ENCODE measurements at places on chromosomes 1 and 21. TPM values are rescaled to one million over a fixed set of nuclear protein-coding genes. Genes with fewer than 3 reads are reported as not detected.

DNA sequence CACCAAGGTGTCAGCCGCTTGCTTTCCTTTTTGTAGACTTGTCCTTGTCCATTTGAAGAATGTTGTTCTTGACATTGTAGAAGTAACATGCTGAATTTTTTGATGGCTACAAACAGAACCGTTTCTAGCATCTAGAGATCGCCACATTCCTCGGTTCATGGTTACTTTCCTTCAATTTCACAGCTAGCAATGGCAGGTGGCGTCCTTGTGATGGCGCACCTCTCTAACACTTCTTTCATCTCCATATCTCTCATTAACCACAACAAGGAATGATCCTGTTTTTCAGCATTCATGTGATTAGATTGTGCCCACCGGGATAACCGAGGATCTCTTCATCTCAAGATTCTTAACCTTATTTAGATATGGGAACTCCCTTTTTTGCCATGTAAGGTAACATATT lies 2129.8 kb downstream of the NCAM2 start:
- H3K36me3 ChIP-seq = no peaks in the 10 kb centered on the region
- no peaks in the 10 kb centered on the region for H3K27me3 ChIP-seq
- no peak overlapping the region for H3K4me3 ChIP-seq
- H3K4me1 ChIP-seq = no peaks in the 10 kb centered on the region

GRCh38 chr1:201813226-201813625 lies 15.7 kb upstream of the IPO9 start:
- no peaks in the 10 kb centered on the region for H3K4me1 ChIP-seq
- H3K27ac ChIP-seq = no peak overlapping the region
- no peaks in the 10 kb centered on the region for H3K27me3 ChIP-seq

DNA sequence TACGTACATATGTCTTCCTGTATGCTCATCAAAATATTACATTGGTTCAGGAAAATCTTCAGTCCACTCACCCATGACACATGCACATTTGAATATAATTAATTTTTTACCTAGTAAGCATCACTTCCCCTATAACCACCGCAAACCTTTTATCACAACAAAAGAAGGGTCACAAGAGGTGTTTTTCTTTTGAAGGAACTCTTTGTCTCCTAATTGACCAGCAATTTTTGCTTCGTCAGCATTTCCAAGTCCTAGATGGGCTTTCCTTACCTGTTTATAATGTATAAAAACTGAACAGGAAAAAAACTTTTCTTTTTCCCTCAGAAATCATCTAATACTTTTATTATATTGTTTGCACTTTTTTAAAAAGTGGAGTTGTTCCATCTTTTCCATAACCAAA lies 631.3 kb downstream of the PLA2G4A start:
- H3K27ac ChIP-seq = no peak overlapping the region
- no peaks in the 10 kb centered on the region for H3K4me1 ChIP-seq
- no peak for DNase-seq
- no peaks in the 10 kb centered on the region for H3K36me3 ChIP-seq
- no peaks in the 10 kb centered on the region for H3K27me3 ChIP-seq
- H3K4me3 ChIP-seq = no peak overlapping the region

DNA sequence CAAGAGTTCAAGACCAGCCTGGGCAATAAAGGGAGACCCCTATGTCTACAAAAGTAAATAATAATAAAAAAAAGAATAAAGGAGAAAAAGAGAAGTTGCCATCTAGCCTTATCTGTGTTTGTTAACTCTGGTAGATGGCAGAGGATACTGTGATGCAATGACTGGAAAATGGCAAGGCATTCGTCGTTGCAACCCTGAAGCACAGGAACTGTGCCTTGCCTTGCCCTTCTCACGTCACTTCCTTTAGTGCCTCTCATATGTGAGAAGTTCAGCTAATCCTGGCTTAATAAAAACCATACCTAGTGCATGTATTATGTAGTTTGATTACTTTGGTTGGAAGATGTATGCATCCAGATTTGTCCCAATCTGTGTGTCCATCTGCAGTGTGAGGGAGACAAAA lies 25.8 kb upstream of the PIGC start:
- no peak for DNase-seq
- H3K27me3 ChIP-seq = peaks cover 1% of the 10 kb centered on the region
- H3K4me3 ChIP-seq = no peak overlapping the region
- H3K27ac ChIP-seq = no peak overlapping the region

DNA sequence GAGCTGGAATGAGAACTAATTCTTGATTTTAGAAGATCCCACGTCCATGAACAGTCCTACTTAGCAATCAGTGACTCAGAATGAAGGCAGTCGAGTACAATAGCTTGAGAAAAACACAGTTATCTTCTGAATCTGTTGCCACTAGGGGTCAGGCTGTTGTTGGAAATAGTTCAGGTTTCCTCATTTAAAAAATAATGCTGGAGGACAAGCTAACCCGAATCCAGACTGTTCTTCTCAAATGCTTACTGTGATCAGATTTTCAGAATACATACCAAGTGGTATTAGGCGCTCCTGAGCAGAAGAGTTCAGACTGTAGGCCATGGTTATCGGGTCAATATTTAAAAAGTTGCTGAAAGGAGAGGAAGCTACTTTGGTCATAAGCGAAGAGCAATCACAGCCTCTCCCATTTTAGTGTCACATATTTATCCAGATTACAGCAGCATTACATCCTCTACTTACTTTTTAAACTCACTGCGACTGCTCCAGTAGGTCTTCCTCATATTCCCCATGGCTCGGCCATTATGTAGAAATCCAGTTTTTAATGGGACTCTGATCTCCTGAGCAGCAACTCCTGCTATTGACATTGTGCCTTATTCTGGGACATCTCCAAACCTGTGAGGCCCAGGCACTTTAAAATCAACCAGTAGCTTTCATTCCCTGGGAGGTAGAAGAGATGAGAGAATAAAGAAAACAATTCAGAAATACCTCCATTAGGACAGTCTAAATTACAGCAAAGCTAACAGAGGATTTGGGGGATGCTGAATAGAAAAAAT lies 10.9 kb downstream of the ERRFI1 start:
- H3K36me3 ChIP-seq = no peaks in the 10 kb centered on the region
- no peak overlapping the region for H3K27ac ChIP-seq
- peaks cover 18% of the 10 kb centered on the region for H3K27me3 ChIP-seq
- peaks cover 7% of the 10 kb centered on the region for H3K4me1 ChIP-seq
- H3K4me3 ChIP-seq = no peak overlapping the region

DNA sequence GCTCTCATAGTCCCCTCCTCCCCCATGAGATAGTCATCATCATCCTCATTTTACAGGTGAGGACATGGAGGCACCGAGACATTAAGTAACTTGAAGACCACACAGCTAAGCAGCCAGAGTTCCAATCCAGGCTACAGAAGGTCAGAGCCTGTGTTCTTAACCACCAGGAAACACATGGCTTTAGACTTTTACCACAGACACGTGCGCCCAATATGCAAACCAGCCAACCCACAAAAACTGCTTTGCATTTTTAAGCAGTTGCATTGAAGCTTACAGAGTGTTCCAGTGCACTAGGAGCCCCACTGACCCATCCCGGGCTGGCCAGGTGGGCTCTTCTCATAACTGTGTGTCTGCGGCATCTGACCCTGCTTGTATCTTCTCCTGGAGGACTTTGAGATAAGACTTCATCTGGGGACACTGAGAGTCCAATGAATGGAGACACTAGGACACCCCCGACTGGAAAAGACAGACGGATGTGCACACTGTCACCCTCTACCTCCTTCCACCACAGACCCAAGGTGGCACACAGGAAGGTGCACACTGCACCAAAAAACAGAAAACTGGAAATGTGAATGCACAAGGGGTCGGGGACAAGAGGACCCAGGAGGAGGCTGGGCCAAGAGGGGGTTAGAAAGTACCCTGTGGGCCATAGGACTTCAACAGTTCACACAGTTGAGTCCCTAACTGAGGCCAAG lies 56.4 kb downstream of the ETS2 start:
- H3K4me3 ChIP-seq = no peak overlapping the region
- peaks cover 5% of the 10 kb centered on the region for H3K4me1 ChIP-seq
- peak; percentile 22 for DNase-seq

GRCh38 chr1:246748867-246749266 lies 24.7 kb downstream of the SCCPDH start:
- no peak overlapping the region for H3K4me3 ChIP-seq
- H3K36me3 ChIP-seq = peaks cover 12% of the 10 kb centered on the region
- H3K4me1 ChIP-seq = no peaks in the 10 kb centered on the region
- no peak for DNase-seq
- H3K27ac ChIP-seq = no peak overlapping the region
- no peaks in the 10 kb centered on the region for H3K27me3 ChIP-seq

DNA sequence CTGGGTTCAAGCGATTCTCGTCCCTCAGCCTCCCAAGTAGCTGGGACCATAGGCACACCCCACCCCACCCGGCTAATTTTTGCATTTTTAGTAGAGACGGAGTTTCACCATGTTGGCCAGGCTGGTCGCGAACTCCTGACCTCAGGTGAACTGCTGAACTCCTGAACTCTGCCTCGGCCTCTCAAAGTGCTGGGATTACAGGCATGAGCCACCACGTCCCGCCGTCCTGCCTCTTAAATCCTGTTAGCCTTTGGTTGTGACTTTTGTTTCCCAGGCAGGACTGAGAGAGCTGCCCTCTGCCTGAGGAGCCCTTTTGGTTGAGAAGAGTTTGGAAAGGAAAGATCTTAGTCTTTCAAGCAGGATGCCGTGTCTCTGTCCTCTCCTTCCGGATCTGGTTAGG lies 59.3 kb upstream of the C1orf174 start:
- H3K4me1 ChIP-seq = no peaks in the 10 kb centered on the region
- H3K36me3 ChIP-seq = no peaks in the 10 kb centered on the region
- DNase-seq = no peak
- H3K27ac ChIP-seq = no peak overlapping the region

- no peak for DNase-seq
- H3K27me3 ChIP-seq = no peaks in the 10 kb centered on the region
- H3K36me3 ChIP-seq = no peaks in the 10 kb centered on the region
- H3K4me3 ChIP-seq = no peak overlapping the region
These were observed 113.9 kb downstream of the SLC45A1 start for GRCh38 chr1:8431784-8432183.

- no peak overlapping the region for H3K27ac ChIP-seq
- no peak for DNase-seq
These were observed 59.6 kb downstream of the RGS21 start for GRCh38 chr1:192376374-192376773.

DNA sequence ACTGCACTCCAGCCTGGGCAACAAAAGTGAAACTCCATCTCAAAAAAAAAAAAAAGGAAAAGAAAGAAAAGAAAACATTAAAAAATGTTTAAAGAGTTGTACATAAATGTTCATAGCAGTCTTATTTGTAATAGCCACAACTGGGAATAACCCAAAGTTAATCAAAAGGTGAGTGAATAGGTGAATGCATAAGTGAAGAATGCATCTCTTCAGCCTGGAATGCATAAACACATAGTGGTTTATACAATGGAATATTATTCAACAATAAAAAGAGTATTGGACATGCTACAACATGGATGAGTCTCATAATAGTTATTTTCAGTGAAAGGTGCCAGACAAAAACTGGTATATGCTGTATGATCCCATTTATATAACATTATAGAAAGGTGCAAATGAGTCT lies 18.1 kb downstream of the LDLRAD1 start:
- H3K27ac ChIP-seq = no peak overlapping the region
- H3K27me3 ChIP-seq = peaks cover 2% of the 10 kb centered on the region
- no peak overlapping the region for H3K4me3 ChIP-seq
- no peak for DNase-seq
- H3K36me3 ChIP-seq = no peaks in the 10 kb centered on the region

DNA sequence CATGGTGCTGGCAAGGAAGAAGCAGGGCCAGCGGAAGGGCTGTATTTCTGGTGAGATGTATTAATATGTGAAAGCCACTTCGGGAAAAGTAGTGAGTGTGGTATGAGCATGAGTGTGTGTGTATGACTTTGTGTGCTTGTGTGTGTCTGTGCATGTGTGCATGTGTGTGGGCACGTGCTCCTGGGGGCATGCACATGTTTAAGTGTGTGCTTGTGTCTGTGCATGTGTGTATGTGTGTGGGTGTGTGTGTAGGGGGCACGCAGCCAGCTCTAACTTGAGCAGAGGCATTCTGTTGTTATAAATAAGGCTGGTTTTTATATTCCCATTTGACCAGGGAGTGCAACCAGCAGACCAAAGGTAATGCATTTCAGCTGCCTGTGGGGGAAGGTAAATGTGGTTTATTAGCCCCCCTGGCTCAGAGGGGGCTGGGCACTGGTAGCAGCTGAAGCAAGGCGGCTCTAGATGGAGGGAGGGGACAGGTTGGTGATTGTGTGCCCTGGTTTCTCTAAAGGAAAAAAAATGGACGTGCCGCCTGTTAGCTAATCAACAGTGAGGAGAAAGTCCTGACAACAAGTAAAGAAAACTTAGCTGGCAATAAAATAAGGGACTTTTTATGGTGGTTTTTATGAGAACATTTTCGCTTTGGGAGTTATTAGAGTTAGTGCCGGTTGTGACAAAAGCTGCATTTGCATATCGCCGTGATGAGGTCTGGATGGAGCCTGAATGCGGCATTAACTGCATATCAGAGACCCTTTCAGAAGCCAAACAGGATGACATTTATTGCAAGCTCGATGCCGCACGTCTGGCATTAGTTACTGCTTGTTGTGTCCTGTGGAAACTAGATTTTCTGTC lies 180.1 kb downstream of the CAMTA1 start:
- DNase-seq = no peak
- peaks cover 45% of the 10 kb centered on the region for H3K27me3 ChIP-seq
- no peak overlapping the region for H3K4me3 ChIP-seq
- H3K36me3 ChIP-seq = no peaks in the 10 kb centered on the region
- no peak overlapping the region for H3K27ac ChIP-seq

DNA sequence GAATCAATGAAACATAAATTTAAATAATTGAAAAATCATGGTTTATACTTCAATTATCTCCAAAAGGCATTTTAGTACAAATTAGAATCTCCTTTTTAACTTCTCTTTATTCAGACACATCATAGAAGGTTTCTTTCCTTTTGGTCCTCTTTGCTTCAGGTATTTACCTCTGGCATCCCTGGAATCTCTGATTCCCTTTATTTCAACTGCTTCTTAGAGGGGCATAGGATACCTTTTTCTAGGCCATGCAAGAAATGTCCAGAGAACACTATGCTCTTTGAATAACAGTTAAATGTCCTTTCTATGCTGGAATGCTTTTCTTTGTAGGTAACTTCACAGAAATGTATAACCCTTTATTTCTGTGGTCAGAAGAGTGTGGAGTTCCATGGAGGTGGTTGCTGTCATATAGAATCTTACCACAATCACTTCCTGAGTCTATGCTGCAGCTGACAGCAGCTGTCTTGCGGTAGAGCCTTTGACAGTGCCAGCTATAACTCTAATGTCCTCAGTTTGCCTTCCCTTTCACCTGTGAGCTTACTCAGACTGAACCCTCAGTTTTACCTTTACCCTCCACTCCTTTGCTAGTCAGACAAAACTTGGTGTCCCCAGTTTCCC lies 8.6 kb downstream of the LAMC2 start:
- H3K27ac ChIP-seq = peak overlapping the region; percentile 16
- peak; percentile 69 for DNase-seq
- peaks cover 18% of the 10 kb centered on the region for H3K4me1 ChIP-seq
- no peak overlapping the region for H3K4me3 ChIP-seq
- peaks cover 9% of the 10 kb centered on the region for H3K27me3 ChIP-seq

- no peaks in the 10 kb centered on the region for H3K36me3 ChIP-seq
- H3K27me3 ChIP-seq = no peaks in the 10 kb centered on the region
- DNase-seq = no peak
- no peak overlapping the region for H3K4me3 ChIP-seq
These were observed 168.9 kb upstream of the HOOK1 start for GRCh38 chr1:59645893-59646292.

Gene DNAJC11
- total RNA-seq = 53.3 TPM

Gene CRP
- total RNA-seq = not detected

Gene HHIPL2
- total RNA-seq = not detected

Gene HSD3B2
- total RNA-seq = not detected

Gene FAM72C
- 21.4 TPM for total RNA-seq

Gene PSRC1
- 14.0 TPM for total RNA-seq

Gene KRTAP12-2
- not detected for total RNA-seq

Gene ZBED6
- 17.7 TPM for total RNA-seq

Gene TIAM1
- total RNA-seq = 38.5 TPM

Gene PGLYRP4
- total RNA-seq = not detected

Gene ATP1A4
- total RNA-seq = not detected

Data from activated CD8-positive, alpha-beta T cell treated with anti-CD3 and anti-CD28 coated beads for 36 hours (primary cell).